ENCODE measurements at places on chromosomes 13 and 19.

- DNase-seq = no peak
Measured at GRCh38 chr13:31797154-31797775, 57.9 kb downstream of the RXFP2 start.

DNA sequence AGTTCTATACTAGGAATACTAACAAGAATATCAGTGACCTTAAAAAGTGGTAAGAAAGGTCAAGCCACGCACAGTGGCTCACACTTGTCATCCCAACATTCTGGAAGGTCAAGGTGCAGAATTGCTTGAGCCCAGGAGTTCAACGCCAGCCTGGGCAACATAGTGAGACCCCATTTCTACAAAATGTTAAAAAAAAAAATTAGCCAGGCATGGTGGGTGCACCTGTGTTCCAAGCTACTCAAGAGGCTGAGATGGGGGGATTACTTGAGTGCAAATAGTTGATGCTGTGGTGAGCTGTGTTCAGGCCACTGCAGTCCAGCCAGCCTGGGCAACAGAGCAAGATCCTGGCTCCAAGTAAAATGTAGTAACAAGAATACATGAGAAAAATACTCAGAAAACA, 61.8 kb downstream of the PCDH9 start:
- DNase-seq = no peak

GRCh38 chr19:4067396-4068046, 822 bp upstream of the ZBTB7A start:
- no peak for DNase-seq

- no peak for DNase-seq
Measured at GRCh38 chr13:50914848-50915247, 5.3 kb downstream of the RNASEH2B start.

DNA sequence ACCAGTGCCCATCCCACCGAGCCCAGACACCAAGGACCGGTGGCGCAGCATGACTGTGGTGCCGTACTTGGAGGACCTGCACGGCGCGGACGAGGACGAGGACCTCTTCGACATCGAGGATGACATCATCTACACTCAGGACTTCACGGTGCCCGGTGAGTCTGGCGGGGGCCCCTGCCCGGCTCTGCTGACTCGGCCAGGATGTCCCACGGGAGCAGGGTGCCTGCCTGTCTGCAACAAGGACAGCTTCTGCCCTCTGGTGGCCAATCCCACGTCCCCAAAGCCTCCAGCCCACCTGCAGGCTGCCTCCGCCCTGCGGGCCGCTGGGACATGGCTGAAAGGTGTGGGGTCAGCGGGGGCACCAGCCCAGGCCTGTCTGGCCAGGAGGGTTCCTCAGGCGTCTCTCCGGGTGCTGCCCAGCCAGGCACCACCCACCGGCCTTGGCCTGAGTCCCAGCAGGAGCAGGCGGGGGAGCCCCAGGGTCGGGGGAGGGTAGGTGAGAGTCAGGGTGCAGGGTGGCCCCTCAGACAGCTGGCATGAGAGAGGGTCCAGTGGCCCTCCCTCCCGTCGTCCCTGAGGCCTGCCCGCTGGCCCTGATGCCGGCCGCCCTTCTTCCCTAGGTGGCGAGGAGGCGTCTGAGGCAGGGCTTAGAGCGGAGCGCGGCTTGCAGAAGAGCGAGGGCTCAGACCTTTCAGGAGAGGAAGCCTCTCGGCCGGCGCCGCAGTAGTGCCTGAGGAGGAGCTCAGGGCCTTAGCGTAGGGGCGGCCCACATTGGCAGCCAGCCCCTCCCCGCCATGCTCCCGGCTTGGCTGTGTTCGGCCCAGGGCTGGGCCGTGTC, 14.6 kb downstream of the CBARP start:
- no peak for DNase-seq

DNA sequence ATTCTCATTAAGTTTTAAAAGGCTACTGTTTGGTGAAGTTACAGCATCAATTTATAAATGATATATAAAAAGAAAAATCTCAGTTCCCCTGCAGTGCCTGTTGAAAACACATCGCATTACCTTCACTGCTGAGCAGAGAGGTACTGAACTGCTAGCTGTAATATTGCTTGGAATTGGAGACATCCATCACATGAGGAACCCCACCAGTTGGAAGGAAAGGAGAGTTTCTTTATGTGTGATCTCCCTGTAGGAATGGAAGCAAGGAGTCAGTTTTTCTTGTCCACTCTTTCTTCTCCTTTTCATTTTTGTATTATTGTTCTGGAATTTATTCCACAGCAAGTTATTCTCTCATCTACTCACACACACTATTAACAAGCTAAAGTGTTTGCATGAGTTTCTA, 1586.0 kb upstream of the PRR20A start:
- DNase-seq = no peak

GRCh38 chr19:39264306-39265290, 3.6 kb upstream of the IFNL2 start:
- DNase-seq = no peak

GRCh38 chr13:60326273-60326672, 70.7 kb upstream of the TDRD3 start:
- no peak for DNase-seq

DNA sequence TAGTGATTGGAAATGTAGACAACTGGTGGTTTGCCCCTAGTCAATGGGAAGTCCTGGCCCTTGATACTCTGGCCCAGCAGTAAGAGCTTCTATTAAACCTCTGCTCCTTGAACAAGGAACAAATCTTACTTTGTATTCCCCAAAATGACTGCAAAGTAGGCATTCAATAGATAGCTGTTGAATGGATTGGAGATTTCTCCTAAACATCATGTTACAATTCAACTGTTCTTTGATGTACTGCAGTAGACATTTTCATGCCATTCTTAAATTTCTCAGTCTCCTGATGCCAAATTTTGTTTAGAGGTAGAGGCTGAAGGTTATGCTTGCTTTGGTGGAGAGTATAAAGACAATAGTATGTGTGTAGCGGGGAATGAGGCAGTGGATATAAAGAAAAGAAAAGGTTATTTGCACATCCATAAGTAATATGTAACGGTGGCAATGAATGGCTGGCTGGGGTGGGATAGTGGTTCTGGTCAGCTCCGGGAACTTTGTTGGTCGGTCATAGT, 12.8 kb downstream of the MIR17HG start:
- DNase-seq = no peak

GRCh38 chr19:14473073-14473977, 1.8 kb downstream of the PTGER1 start:
- no peak for DNase-seq

GRCh38 chr13:25686831-25687470, 315.2 kb downstream of the ATP8A2 start:
- DNase-seq = no peak

DNA sequence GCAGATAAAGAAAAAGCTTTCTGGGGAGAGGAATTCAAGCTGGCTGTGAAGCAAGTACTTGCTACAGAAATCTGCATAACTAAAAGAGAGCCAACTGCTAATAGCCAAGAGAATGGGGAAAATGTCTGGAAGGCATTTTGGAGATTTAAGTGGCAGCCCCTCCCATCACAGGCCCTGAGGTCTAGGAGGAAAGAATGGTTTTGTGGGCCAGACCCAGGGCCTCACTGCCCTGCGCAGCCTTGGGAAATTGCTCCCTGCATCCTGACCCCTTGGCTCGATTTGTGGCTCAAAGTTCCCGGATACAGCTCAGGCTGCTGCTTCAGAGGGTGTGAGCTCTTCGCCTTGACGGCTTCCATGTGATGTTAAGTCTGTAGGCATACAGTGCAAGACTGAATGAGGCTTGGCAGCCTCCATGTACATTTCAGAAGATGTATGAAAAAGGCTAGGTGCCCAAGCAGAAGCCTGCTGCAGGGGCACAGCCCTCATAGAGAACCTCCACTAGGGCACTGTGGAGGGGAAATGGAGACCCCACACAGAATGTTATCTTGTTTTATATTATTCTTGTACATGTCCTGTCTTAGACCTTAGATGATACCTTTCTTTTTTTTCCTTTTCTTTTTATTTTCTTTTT, 34.4 kb downstream of the MZT1 start:
- no peak for DNase-seq

- DNase-seq = no peak
Measured at GRCh38 chr13:113273851-113274590, 23.0 kb upstream of the LAMP1 start.

- no peak for DNase-seq
Measured at GRCh38 chr19:40530091-40530901, 46.4 kb upstream of the SHKBP1 start.

DNA sequence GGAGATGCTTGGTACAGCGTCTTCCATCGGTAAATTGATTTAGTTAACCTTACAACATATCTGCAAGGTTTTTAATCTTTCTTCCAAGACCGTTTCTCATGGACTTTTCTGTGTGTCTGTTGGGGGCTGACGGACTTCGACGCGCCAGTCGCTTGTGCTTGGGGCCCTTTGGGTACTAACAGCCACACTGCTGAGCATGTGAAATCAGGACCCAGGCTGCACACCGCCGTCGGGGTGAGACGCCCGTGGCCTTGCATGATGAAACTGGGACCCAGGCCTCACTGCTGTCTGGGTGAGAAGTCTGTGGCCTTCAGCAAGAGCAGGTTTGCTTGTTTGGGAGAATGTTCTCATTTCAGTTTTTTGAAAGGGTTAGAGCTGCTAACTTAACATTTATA, 9.8 kb downstream of the ATP4B start:
- no peak for DNase-seq

GRCh38 chr19:47097396-47098201, 16.0 kb downstream of the ZC3H4 start:
- DNase-seq = no peak

GRCh38 chr13:27493981-27494380, 43.6 kb upstream of the MTIF3 start:
- no peak for DNase-seq

DNA sequence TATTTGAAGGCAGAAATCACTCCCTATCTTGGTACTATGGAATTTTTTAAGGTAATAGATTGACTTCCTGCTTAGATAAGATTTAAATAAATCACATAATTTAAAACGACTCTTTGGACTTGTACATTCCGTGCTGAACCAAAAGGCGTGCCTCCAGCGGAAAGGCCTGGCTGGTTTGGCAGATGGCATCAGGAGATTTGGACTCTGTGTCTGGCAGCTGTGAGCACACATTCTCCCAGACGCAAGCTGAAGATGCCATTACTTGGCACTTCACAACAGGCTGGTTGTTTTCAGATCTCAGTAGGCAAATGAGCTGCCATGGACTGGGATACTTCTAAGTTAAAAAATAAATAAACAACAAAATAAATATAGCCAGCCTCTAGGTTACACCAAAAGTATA, 104.5 kb upstream of the SLC15A1 start:
- no peak for DNase-seq

DNA sequence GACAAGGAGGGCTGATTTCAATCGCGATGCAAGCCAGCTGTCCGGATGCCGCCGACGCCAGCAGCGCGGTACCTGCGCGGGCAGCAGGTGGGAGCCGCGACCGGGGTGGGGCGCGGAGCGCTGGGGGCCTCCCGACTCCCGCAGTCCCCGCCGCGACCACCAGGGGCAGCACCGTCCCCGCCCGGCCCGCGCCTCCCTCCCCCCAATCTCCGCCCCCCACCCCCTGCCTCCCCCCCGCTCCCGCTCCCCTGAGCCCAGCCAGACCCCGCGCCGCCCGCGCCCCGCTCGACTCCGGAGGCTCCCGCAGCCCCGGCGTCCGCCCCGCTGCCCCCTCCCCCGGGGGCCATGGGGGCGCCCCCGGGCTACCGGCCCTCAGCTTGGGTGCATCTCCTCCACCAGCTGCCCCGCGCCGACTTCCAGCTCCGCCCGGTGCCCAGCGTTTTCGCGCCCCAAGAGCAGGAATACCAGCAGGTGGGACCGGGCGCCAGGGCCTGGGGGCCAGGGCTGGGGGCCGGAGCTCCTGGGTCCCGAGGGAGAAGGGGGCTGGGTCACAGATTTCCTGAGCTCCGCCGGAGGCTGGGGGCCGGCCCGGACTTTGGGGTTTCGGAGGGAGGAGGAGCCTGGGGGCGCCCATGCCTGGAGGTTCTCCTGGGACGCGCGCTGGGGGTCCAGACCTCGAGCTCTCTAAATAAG, at the start of gene TTYH1:
Gene TTYH1, plus strand, starts transcription at position 257 of the 693 bp plus-strand sequence. Its CDS starts 89 bp downstream, at position 346.
- DNase-seq = peak; percentile 12

- DNase-seq = no peak
Measured at GRCh38 chr13:93882086-93882651, 597.3 kb downstream of the DCT start.

GRCh38 chr19:42538841-42539709, 10.8 kb upstream of the CEACAM1 start:
- no peak for DNase-seq

DNA sequence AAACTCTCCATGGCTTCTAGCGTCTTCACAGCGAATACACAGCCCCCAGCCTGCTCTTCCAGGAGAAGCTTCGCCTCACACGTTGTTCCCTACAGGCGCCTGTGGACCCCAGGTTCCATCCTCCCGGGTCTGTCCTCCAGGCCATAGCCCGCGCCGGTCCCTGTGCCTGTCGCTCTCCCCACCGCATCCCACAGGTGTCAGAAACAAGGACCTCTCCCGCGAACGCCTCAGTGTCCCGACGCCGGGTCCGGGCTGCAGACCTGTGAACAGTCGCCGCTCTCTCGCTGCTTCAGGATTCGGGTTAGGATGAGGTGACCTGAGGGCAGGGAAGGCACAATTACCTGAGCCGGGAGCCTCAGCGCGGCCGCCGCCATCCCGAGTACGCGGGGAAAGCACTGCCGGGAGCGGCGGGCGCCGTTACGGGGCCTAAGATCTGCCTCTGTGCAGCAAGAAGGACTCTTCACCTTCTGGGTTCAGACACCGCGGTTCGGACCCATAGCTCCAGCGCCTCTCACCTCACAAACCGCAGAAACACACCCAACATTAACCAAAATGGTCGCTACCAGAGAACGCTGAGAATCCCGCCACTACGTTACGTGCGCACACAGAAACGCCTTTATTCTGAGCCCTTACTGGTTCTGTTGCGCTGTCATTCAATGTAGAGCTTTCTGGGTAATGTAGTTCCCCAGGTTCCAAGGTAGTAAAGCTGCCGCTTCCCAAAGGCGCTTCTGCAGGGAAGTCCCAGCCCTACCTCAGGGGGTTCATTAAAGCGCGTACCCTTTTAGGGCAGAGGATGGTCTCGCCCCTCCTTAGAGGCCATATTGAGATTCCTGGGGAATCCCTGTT, at the start of gene ZNF418:
Gene ZNF418, minus strand, starts transcription at position 583 of the 846 bp plus-strand sequence. CDS start 1,580 bp downstream, outside the sequence.
- peak; percentile 12 for DNase-seq

GRCh38 chr13:111270126-111270525, 50.3 kb upstream of the TEX29 start:
- no peak for DNase-seq

- no peak for DNase-seq
Measured at GRCh38 chr19:45804140-45804958, 10.8 kb downstream of the RSPH6A start.

DNA sequence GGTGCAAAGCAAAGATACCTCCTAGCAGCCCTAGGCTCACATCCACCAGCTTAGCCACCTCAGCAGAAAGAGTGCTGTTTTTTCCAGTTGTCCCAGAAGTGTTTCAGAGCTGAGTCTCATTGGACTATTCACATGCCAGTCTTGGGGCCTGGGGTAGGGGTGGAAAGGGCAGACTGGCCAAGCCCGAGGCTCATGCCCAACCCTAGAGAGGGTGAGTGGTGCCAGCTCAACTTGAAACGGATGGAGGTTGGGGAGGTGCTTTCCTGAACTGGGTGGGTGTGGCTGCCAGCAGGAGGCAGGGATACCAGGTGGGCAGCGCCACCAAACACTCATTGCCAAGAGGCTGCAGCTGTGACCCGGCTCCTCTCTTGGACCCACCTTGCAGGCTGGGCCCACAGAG, 116.9 kb downstream of the DPF1 start:
- no peak for DNase-seq

GRCh38 chr19:2462635-2463421, 6.1 kb upstream of the LMNB2 start:
- DNase-seq = no peak

All from stimulated activated CD8-positive, alpha-beta memory T cell treated with anti-CD3 and anti-CD28 coated beads, Interleukin-7, amount 100 ng/mL, for 1 hour (primary cell).